Activated naive CD4-positive, alpha-beta T cell treated with anti-CD3 and anti-CD28 coated beads, Interleukin-2, amount 50 U/mL, for 72 hours (primary cell): ENCODE measurements at places on chromosomes 13 and 19. TPM values are rescaled to one million over a fixed set of nuclear protein-coding genes. Genes with fewer than 3 reads are reported as not detected.

Gene WTIP
- total RNA-seq, result 0.33 TPM

- no peak for DNase-seq
Observed at GRCh38 chr13:99382428-99383133, 75.4 kb upstream of the GPR183 start.

DNA sequence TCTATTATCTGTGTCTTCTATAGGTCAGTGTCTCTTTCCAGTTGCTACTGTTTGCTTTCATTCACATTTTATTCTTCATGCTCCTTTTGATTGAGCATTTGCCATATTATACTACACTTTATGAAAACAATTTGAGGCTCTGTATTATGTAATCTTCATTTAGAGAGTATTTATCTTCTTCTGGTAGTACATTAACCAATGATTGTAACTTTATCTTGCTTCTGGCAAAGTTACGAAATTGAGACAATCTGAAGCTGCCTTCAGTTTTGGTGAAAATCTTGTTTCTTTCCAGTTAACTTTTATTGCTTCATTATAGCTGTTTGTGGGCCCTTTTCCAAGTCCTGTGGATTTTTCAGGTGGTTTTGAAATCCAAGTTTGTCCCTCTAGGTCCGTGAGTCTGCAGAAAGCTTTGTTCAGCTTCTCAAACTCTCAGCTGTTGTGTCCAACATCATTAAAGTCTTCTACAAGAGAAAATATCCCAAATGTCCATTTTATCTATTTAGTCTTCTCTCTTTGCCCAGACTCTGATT is 1255.4 kb upstream of the SPRY2 start:
- no peak for DNase-seq

- DNase-seq, result no peak
Observed at GRCh38 chr13:32212421-32212820, 102.7 kb downstream of the ZAR1L start.

GRCh38 chr13:79405501-79405830 is 589 bp downstream of the RBM26 start:
- no peak for DNase-seq

GRCh38 chr19:51799774-51800472 is 5.0 kb downstream of the FPR3 start:
- no peak for DNase-seq

DNA sequence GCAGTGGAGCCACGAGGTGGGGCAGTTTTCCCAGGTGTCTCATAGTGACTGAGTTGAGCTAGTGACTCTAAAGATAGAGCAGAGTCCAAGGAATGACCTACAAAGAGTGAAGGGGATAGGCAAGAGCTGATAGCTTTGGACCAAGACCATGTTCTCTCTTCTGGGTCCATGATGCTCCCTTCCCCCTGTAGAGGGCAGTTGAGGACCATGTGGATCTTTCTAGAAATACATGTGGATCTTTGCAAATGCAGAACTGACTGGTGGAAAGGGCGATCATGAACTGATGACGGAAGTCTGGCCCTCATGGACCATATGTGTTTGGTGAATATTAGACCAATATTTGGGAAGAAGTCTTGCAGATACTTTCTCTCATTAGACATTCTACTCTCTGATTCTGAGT is 6.9 kb downstream of the PSG1 start:
- DNase-seq, result no peak
